ENCODE measurements at places on chromosomes 12 and 14. TPM values are rescaled to one million over a fixed set of nuclear protein-coding genes. Genes with fewer than 3 reads are reported as not detected.

DNA sequence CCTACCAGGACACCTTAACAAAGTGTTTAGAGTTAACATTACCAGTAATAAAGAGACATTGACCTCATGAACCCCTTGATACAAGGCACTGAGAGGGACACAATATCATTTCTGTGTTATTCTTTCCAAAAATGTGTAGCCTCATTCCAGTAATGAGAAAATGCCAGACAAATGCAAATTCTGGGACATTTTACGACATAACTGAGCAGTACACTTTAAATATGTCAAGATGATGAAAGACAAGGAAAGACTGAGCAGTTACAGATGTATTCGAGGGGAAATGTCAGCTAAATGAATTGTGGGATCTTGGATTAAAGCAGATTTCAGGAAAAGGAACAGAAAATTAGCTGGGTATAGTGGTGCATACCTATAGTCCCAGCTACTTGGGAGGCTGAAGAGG is 255.6 kb downstream of the ERC1 start:
- no peak for DNase-seq
- no peaks in the 10 kb centered on the region for H3K27me3 ChIP-seq
- no peak overlapping the region for H3K4me3 ChIP-seq
- H3K27ac ChIP-seq: no peak overlapping the region
- no peaks in the 10 kb centered on the region for H3K4me1 ChIP-seq

GRCh38 chr12:8123124-8123912 is at the start of gene CLEC4A:
Gene CLEC4A (plus strand): TSS chr12:8123617. CDS start chr12:8123879, 262 bp downstream.
- no peak for DNase-seq
- H3K36me3 ChIP-seq: no peaks in the 10 kb centered on the region
- H3K27ac ChIP-seq: no peak within 1 kb of the TSS
- no peaks in the 10 kb centered on the region for H3K4me1 ChIP-seq
- no peaks in the 10 kb centered on the region for H3K27me3 ChIP-seq

GRCh38 chr14:66508846-66509621 is 1.1 kb downstream of the GPHN start:
- no peaks in the 10 kb centered on the region for H3K36me3 ChIP-seq
- peaks cover 10% of the 10 kb centered on the region for H3K4me1 ChIP-seq
- peak; percentile 62 for DNase-seq
- peak overlapping the region; percentile 95 for H3K27ac ChIP-seq

DNA sequence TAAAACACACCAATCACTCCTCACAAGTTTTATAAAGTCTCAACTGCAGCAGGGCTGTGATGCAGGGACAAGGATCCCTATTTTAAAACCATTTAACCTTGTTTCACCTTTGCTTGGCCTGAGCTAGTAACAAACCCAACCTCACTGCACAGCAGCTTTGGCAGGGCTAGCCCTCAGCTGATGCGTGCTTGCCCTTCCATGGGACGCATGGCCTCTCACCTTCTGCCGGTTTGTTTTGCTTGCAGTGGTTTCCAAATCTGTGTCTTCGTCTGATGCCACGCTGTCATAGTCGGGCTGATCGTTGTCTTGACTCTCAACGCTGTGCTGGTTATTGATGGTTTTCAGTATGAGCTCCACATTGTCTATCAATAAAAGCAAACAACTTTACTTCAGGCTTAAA is 43.3 kb downstream of the GIT2 start:
- no peak overlapping the region for H3K4me3 ChIP-seq
- H3K27me3 ChIP-seq: no peaks in the 10 kb centered on the region
- H3K4me1 ChIP-seq: peaks cover 11% of the 10 kb centered on the region
- no peak for DNase-seq
- H3K27ac ChIP-seq: no peak overlapping the region

- H3K4me3 ChIP-seq: no peak overlapping the region
- no peaks in the 10 kb centered on the region for H3K27me3 ChIP-seq
- no peak overlapping the region for H3K27ac ChIP-seq
- DNase-seq: no peak
- no peaks in the 10 kb centered on the region for H3K36me3 ChIP-seq
Observed at GRCh38 chr12:74412606-74413230, 124.9 kb upstream of the ATXN7L3B start.

- no peaks in the 10 kb centered on the region for H3K27me3 ChIP-seq
- H3K4me3 ChIP-seq: no peak overlapping the region
- peak overlapping the region; percentile 39 for H3K27ac ChIP-seq
- H3K4me1 ChIP-seq: peaks cover 13% of the 10 kb centered on the region
Observed at GRCh38 chr12:31989571-31990362, 30.6 kb downstream of the RESF1 start.

GRCh38 chr12:94269316-94269999 is 121.1 kb downstream of the PLXNC1 start:
- no peaks in the 10 kb centered on the region for H3K36me3 ChIP-seq
- H3K4me3 ChIP-seq: no peak overlapping the region
- H3K27ac ChIP-seq: no peak overlapping the region
- H3K4me1 ChIP-seq: peaks cover 7% of the 10 kb centered on the region

- no peak for DNase-seq
- H3K27ac ChIP-seq: no peak overlapping the region
- H3K27me3 ChIP-seq: no peaks in the 10 kb centered on the region
- H3K4me1 ChIP-seq: no peaks in the 10 kb centered on the region
- H3K4me3 ChIP-seq: peak overlapping the region; percentile 1
Observed at GRCh38 chr14:33800735-33801163, 150.1 kb downstream of the EGLN3 start.

Gene MMP19
- total RNA-seq: 1.3 TPM

Gene TMCC3
- total RNA-seq: 5.1 TPM

Gene CACNA2D4
- total RNA-seq: 18.3 TPM

Gene PTCSC3
- total RNA-seq: not detected

All from testis (tissue), 5 donors.